ENCODE measurements at places on chromosomes 11 and 22.

DNA sequence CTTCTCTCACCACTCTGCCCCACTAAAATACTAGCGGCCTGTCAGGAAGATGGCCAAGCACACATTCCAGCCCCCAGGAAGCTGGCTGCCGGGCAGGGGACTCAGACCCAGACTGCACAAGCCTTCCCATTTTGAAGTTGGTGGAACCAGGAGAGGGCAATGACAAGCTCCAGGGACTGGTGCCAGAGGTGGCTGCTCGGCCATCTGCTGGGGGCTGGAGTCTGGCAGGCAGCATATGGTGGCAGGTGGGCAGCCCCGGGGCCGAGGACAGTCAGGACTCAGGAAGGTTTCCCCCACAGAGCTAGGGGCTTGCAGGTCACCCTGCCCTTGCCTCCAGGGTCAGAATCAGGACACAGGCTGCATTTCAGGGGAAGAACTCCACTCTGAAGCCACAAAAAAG lies 22.6 kb downstream of the KCNJ5 start:
- no peak for DNase-seq

- DNase-seq = peak; percentile 40
Measured at GRCh38 chr11:125903711-125904659, at the start of gene DDX25. TSS of gene DDX25 (plus strand) at chr11:125904508. CDS start at chr11:125904518, 10 bp downstream.

- no peak for DNase-seq
Measured at GRCh38 chr11:115980337-115981103, 476.3 kb upstream of the CADM1 start.

GRCh38 chr11:67056267-67057204 lies at the start of gene RHOD:
TSS of gene RHOD (plus strand) at chr11:67056847. CDS start at chr11:67056903, 56 bp downstream.
- DNase-seq = peak; percentile 47

DNA sequence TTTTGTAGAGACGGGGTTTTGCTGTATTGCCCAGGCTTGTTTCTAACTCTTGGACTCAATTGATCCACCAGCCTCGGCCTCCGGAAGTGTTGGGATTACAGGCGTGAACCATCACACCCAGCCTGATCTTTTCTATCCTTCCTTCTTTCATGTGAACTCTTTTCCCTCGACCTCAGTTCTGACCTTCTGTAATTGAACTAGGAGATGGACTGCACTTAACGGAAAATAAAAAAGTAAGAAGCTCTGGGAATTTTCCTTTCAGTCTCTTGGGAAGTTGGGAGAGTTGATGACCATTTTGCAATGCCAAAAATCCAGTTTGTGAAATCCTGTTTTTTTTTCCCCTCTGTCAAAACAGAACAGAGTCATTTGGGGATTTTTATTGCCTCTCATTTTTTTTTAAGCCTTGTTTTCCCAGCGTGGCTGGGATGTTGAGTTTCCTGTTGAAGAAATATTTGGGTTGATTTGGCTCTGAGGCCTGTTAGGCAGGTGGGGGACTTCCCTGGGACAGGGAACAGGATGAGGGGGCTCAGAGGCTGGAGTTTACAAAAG lies 26.9 kb upstream of the CYB5R3 start:
- no peak for DNase-seq

- no peak for DNase-seq
Measured at GRCh38 chr11:14082338-14082737, 119.8 kb downstream of the SPON1 start.

- no peak for DNase-seq
Measured at GRCh38 chr11:75371949-75372876, 20.8 kb upstream of the ARRB1 start.

- DNase-seq = no peak
Measured at GRCh38 chr11:71164621-71165020, 87.8 kb downstream of the SHANK2 start.

GRCh38 chr22:38034278-38034882 lies 22.8 kb upstream of the PICK1 start:
- no peak for DNase-seq

GRCh38 chr22:37973271-37974170 lies 10.8 kb downstream of the SOX10 start:
- DNase-seq = no peak

GRCh38 chr11:116136987-116137674 lies 632.9 kb upstream of the CADM1 start:
- DNase-seq = no peak

All from activated T-cell treated with anti-CD3 and anti-CD28 coated beads, Interleukin-2, amount 50 U/mL, for 48 hours (primary cell).